ENCODE measurements at places on chromosomes 6 and 20. TPM values are rescaled to one million over a fixed set of nuclear protein-coding genes. Genes with fewer than 3 reads are reported as not detected.

DNA sequence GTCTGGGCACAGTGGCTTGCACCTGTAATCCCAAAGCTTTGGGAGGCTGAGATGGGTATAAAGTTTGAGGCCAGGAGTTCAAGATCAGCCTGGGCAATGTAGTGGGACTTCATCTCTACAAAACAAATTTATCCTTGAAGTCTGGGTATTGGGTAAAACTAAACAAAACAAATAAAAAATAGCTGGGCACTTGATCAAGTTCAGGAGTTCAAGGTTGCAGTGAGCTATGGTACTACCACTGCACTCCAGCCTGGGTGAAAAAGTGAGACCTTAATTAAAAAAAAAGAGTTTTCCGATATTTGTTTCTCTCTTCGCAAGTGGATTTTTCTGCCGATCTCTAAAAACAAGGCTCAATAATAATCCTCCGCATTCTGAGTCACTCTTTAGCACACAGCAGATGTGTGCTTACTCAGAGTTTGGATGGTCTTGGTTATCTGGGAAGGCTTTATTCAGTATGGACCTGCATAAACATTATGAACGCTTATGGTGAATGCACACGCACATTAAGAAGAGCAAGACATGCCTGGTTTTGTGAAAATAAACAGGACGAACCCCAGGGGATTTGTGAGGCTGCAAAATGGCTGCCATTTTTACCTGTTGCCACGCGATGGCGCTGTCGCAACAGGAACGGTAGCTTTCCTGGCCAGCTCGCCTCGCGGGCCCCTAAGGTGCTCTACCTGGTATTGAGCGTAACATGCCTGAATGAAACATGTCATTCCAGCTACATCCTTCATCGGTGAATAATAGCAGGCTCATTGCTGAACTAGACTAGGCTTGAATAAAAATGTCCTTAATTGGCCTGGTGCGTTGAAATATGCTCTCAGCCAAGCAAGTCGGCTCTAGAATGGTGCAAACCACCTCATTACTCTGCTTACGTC lies 6.0 kb downstream of the OPN5 start:
- H3K27ac ChIP-seq: no peak overlapping the region
- no peaks in the 10 kb centered on the region for H3K27me3 ChIP-seq
- H3K4me1 ChIP-seq: no peaks in the 10 kb centered on the region
- H3K36me3 ChIP-seq: no peaks in the 10 kb centered on the region
- DNase-seq: peak; percentile 79

GRCh38 chr6:6057442-6058053 lies 50.8 kb upstream of the NRN1 start:
- H3K27ac ChIP-seq: no peak overlapping the region
- no peaks in the 10 kb centered on the region for H3K4me1 ChIP-seq
- H3K27me3 ChIP-seq: peaks cover 18% of the 10 kb centered on the region
- DNase-seq: peak; percentile 57
- H3K36me3 ChIP-seq: no peaks in the 10 kb centered on the region

DNA sequence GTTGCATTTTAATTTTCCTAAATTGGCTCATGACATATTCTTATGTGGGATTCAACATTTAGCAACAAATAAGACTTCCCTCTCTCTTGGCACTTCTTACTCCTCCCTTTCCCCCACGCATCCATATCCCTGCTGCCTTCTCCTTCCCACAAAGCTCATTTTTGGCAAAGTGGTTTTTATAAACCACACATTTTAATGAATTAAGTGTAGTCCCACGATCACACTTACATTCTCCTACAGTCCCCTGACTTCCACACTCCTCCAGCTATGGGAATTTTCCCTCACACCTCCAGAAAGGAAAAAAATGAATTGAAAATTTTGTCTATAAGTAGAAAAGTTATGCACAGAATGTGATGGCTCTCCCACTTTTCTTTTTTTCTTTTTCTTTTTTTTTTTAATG lies 345.0 kb downstream of the CD83 start:
- no peak overlapping the region for H3K27ac ChIP-seq
- no peak overlapping the region for H3K4me3 ChIP-seq
- H3K27me3 ChIP-seq: no peaks in the 10 kb centered on the region
- DNase-seq: no peak
- no peaks in the 10 kb centered on the region for H3K4me1 ChIP-seq

GRCh38 chr20:910870-911770 lies 5.0 kb downstream of the ANGPT4 start:
- no peak for DNase-seq
- peaks cover 7% of the 10 kb centered on the region for H3K4me1 ChIP-seq
- no peak overlapping the region for H3K4me3 ChIP-seq
- H3K27ac ChIP-seq: no peak overlapping the region

DNA sequence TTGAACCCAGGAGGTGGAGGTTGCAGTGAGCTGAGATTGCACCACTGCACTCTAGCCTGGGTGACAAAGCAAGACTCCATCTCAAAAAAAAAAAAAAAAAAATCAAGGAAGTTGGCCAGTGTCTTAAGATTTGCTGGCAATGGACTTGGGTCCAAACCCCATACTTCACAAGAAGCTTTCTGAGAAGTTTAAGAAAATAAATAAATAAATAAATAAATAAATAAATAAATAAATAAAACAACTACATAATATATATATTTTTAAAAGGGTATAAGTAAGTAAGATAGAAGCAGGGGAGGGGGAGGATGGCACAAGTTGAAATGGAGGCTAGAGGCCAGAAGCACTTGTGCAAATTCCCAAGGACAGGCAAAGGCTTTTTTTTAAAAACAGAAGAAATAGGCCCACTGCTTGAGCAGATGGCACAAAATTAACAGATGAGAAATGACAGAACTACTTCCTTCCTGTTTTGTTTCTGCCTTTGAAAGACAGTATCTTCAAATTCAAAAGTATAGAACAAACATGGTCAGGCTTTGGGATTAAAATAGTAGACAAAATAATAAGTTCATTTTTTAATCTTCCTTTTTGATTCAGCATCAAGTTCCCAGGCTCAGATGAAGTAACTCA lies 287.7 kb downstream of the ALDH8A1 start:
- H3K36me3 ChIP-seq: no peaks in the 10 kb centered on the region
- no peak for DNase-seq
- H3K27ac ChIP-seq: no peak overlapping the region
- H3K4me1 ChIP-seq: no peaks in the 10 kb centered on the region

DNA sequence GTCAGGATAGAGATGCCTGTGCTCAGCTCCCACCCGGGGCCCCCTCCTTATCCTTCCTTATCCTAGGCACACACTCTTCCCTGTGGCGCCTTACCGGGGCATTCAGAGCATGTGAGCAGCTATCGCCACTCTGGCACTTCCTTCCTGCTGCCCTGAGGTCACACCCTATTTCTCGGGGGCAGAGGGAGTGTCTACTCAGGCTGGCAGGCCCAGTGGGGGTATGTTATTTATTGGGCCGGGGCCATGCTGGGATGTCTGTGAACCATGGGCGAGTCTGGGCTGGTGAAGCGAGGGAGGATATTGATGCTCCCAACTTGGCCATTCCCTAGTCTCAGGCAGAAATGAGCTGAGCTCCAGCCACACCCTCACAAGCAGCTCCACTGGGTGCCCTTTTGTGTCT lies 3.9 kb upstream of the LY6G6D start:
- no peak overlapping the region for H3K27ac ChIP-seq
- DNase-seq: no peak
- no peak overlapping the region for H3K4me3 ChIP-seq
- H3K36me3 ChIP-seq: no peaks in the 10 kb centered on the region
- no peaks in the 10 kb centered on the region for H3K27me3 ChIP-seq

GRCh38 chr20:15834857-15835256 lies 738.4 kb downstream of the KIF16B start:
- H3K27ac ChIP-seq: no peak overlapping the region
- H3K27me3 ChIP-seq: no peaks in the 10 kb centered on the region
- H3K4me1 ChIP-seq: peaks cover 3% of the 10 kb centered on the region
- H3K4me3 ChIP-seq: no peak overlapping the region
- H3K36me3 ChIP-seq: no peaks in the 10 kb centered on the region

- H3K36me3 ChIP-seq: peaks cover 3% of the 10 kb centered on the region
- H3K27ac ChIP-seq: no peak overlapping the region
- no peaks in the 10 kb centered on the region for H3K27me3 ChIP-seq
- H3K4me3 ChIP-seq: no peak overlapping the region
Observed at GRCh38 chr6:96499781-96500180, 21.8 kb upstream of the UFL1 start.

GRCh38 chr6:75882734-75883133 lies 133.7 kb downstream of the MYO6 start:
- no peak for DNase-seq
- H3K4me1 ChIP-seq: no peaks in the 10 kb centered on the region
- H3K4me3 ChIP-seq: no peak overlapping the region
- H3K36me3 ChIP-seq: peaks cover 6% of the 10 kb centered on the region
- H3K27me3 ChIP-seq: no peaks in the 10 kb centered on the region

DNA sequence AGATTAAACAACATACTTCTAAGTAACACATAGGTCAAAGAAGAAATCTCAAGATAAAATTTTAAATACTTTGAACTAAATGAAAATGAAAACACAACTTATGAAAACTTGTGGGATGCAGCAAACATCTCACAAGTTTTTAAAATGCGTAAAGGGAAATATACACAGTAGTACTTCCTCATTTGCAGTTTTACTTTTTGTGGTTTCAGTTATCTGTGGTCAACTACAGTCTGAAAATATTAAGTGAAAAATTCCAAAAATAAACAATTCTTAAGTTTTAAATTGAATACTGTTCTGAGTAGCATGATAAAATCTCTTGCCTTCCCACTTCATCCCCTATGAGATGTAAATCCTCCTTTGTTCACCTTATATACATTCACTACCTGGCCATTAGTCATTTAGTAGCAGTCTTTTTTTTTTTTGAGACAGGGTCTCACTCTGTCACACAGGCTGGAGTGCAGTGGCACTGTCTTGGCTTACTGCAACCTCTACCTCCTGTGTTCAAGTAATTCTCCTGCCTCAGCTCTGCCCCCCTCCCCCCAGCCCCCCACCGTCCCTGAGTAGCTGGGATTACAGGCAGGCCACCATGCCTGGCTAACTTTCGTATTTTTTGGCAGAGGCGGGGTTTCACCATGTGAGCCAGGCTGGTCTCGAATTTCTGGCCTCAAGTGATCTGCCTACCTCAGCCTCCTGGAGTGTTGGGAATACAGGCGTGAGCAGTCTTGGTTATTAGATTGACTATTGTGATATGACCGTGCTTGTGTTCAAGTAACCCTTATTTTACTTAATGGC lies 154.6 kb upstream of the AHI1 start:
- H3K4me1 ChIP-seq: no peaks in the 10 kb centered on the region
- DNase-seq: peak; percentile 12
- no peaks in the 10 kb centered on the region for H3K36me3 ChIP-seq
- H3K27ac ChIP-seq: no peak overlapping the region

DNA sequence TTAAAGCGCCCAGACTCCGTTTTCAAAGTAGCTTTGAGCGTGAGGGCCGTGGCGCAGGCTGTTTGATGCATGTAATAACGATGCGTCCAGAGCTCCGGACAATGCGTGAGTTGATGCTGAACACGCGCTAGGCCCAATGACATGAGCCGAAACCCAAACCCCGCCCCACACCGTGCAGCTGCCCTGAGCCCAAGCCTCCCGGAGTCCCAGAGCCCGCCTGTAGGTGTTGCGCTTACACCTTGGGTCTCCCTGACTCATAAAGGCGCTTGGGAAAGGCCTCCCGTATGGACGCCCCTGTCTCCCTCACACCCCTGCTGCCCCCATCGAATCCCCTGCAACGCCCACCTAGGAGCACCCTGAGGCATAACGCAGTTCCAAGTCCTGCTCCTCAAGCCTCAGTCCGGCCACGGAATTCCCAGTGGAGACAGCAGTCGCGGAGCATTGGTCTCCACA lies 87.6 kb downstream of the ERMARD start:
- DNase-seq: no peak
- H3K27ac ChIP-seq: no peak overlapping the region
- H3K4me3 ChIP-seq: no peak overlapping the region
- no peaks in the 10 kb centered on the region for H3K4me1 ChIP-seq

DNA sequence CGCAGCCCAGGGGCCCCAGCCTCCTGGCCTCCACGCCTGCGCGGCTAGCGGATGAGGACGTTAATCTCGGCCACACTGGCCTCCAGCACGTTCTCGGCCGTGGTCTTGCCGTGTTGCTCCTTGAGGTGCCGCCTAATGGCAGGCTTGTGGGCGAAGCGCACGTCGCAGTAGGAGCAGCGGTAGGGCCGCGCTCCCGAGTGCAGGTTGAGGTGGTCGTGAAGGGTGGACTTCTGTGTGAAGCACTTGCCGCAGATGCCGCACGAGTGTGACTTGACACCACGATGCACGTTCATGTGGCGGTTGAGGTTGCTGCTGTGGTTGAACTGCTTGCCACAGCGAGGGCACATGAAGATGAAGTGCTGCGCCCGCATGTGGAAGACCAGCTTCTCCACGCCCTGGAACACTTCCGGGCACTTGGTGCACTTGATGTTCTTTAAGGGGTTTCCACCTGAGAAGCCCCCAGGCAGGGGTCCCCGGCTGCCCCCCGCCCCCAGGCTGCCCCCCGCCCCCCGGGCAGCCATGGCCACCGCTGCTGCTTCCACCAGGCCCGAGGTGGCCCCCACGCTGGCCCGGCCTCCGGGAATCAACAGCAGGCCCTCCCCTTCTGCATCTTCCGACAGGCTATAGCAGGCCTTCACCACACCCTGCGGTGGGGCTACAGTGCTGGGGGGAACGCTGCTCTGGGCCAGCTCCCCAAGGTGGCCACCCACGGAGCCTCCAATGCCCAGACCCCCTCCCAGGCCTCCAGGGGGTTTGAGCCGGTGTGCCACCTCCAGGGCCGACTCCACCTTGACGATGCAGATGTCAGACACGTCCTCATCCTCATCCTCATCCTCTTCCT lies 1.8 kb downstream of the ZBTB12 start:
- H3K27me3 ChIP-seq: no peaks in the 10 kb centered on the region
- H3K4me3 ChIP-seq: no peak overlapping the region
- H3K4me1 ChIP-seq: peaks cover 26% of the 10 kb centered on the region
- DNase-seq: no peak
- H3K27ac ChIP-seq: no peak overlapping the region

GRCh38 chr20:57244221-57244585 lies 22.2 kb downstream of the BMP7 start:
- no peak for DNase-seq
- no peaks in the 10 kb centered on the region for H3K36me3 ChIP-seq
- H3K27ac ChIP-seq: no peak overlapping the region
- no peak overlapping the region for H3K4me3 ChIP-seq

GRCh38 chr6:117167520-117168271 lies 97.7 kb upstream of the VGLL2 start:
- no peaks in the 10 kb centered on the region for H3K36me3 ChIP-seq
- no peak overlapping the region for H3K4me3 ChIP-seq
- DNase-seq: peak; percentile 4

DNA sequence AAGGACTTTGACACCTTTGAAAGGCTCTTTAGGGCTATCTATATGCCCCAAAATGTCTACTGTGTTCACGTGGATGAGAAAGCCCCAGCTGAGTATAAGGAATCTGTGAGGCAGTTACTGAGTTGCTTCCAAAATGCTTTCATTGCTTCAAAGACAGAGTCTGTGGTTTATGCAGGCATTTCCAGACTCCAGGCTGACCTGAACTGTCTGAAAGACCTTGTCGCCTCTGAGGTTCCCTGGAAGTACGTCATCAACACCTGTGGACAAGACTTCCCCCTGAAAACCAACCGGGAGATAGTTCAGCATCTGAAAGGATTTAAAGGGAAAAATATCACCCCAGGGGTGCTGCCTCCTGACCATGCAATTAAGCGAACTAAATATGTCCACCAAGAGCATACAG lies 65.2 kb downstream of the GCNT2 start:
- no peaks in the 10 kb centered on the region for H3K36me3 ChIP-seq
- peak overlapping the region; percentile 53 for H3K4me3 ChIP-seq
- H3K27me3 ChIP-seq: no peaks in the 10 kb centered on the region
- DNase-seq: peak; percentile 39
- H3K27ac ChIP-seq: peak overlapping the region; percentile 97

The TINAG gene
- total RNA-seq: not detected

The MAP7 gene
- 8.9 TPM for total RNA-seq

The MAS1 gene
- total RNA-seq: not detected

The LPA gene
- total RNA-seq: not detected

The MYLK2 gene
- not detected for total RNA-seq

The EDN1 gene
- total RNA-seq: 2.9 TPM

The HDGFL1 gene
- total RNA-seq: not detected

The DEFB124 gene
- total RNA-seq: not detected

The PACSIN1 gene
- total RNA-seq: 0.41 TPM

The PNLDC1 gene
- total RNA-seq: 0.06 TPM

Data from neural progenitor cell (in vitro differentiated cells).